GM19239 (cell line): ENCODE measurements at places on chromosomes 5 and 9.

GRCh38 chr9:31582071-31582470 lies 802.4 kb upstream of the ACO1 start:
- no peak for DNase-seq

- DNase-seq = no peak
These were observed 96.7 kb upstream of the ALDH1B1 start for GRCh38 chr9:38295764-38296163.

DNA sequence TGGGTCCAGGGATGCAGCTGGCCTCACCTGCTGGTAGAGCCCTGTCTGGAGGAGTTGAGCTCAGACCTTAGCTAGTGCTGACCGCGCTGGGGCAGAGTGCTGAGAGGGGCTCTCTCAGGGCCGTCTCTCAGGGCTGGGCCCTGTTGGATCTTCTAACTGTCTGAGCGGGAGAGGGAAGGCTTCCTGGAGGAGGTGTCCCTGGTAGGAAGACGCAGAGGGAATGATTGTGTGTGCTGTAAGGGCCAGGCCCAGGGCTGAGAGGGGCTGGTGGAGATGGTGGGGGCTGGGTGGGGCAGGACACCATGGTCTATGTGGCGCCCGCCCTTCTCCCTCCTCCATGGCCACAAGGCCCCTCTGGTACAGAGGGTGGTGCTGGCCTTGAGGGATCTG lies 55.0 kb downstream of the RXRA start:
- DNase-seq = no peak

GRCh38 chr5:5331848-5332247 lies 90.6 kb upstream of the ICE1 start:
- no peak for DNase-seq

- DNase-seq = no peak
These were observed 73.8 kb upstream of the KLF9 start for GRCh38 chr9:70488098-70488792.

- no peak for DNase-seq
These were observed 5.0 kb upstream of the CXXC5 start for GRCh38 chr5:139642891-139643871.
